Stimulated activated CD4-positive, alpha-beta T cell treated with anti-CD3 and anti-CD28 coated beads, Interleukin-4, amount 100 ng/mL, for 48 hours (primary cell): ENCODE measurements at places on chromosomes 2 and 18.

GRCh38 chr2:160427629-160428404 is 65.8 kb downstream of the RBMS1 start:
- no peak for DNase-seq

DNA sequence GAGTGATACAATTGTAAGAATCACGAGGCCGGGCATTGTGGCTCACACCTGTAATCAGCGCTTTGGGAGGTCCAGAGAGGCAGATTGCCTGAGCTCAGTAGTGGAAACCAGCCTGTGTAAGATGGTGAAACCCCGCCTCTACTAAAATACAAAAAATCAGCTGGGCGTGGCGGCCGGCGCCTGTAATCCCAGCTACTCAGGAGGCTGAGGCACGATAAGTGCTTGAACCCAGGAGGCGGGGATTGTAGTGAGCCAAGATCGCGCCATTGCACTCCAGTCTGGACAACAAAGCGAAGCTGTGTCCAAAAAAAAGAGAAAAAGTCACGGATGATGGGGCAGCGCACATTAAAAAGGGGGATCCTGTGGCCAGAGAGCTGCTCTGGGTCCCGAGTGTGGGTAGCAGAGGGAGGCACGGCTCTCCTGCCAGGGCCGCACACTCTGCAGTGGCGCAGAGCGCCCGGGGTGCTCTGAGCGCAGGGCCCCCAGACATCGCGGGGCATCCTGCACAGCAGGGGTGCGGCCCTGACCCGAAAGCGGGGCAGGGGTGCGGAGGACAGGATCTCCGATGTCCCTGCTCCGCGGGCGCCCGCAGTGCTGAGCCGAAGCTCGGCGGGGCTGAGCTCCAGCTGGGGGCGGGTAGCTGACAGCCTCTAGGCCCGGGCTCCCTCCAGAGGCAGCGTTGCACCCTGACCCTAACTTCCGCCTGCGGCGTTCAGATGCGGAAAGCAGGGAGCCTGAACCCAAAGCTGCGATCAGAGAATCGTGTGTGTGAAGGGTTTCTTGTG is 30.4 kb upstream of the RAB6D start:
- peak; percentile 16 for DNase-seq

DNA sequence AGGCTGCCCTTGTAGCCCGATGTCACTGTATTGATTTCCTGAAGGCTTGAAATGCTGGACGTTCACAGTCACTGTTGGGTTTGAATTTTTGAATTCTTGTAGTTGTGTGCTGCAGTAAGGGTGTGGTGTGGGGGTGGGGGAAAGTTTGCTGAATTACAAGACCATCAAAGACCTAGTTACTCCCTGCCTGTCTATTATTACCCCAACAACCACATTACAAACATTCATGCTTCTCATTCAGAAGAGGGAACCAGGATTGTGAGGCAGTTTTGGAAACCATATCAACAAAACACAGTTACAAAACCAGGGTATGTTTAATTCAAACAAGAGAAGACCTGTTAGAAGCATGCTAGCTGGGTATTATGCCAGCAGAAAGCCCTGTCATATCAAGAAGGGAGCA is 85.8 kb downstream of the CLHC1 start:
- DNase-seq = no peak

- DNase-seq = no peak
These were observed 187.9 kb downstream of the NEDD4L start for GRCh38 chr18:58231930-58232329.

DNA sequence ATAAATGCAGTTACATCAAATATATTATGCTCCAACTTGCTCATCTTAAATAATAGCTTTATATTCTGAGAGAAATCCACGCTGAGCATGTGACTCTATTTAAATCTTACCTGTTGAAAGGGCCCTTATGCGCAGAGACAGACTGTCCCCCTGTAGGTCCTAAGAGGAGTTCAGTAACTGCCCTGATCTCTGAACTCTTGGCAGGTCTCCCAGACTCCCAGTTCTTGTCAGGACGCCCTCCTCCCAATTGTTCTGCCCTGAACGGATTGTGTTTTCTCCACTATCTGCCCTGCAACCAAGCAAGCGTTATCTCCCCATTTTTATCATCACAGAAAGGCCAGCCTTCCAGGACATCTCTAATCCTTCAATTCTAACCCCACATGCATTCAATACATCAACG is 954.6 kb downstream of the TSN start:
- no peak for DNase-seq

DNA sequence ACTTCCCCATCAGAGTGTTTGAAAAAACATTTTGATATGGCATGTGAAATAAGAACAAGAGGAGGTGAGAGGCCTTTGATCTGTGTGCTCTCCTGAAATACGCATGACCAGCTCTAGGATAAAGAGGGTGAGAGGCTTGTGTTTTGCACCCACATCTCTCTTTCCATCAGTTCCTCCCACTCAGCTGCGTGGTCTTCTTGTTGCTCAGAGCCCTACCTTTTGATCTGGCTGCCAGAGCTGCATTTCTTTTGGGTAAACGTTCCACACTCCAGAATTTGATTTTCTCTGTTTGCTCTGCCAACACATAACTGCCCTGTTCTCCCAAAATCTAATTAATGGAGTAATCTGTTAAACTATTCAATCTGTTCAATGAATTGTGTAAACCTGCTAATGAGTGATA is 72.0 kb upstream of the FN1 start:
- no peak for DNase-seq

DNA sequence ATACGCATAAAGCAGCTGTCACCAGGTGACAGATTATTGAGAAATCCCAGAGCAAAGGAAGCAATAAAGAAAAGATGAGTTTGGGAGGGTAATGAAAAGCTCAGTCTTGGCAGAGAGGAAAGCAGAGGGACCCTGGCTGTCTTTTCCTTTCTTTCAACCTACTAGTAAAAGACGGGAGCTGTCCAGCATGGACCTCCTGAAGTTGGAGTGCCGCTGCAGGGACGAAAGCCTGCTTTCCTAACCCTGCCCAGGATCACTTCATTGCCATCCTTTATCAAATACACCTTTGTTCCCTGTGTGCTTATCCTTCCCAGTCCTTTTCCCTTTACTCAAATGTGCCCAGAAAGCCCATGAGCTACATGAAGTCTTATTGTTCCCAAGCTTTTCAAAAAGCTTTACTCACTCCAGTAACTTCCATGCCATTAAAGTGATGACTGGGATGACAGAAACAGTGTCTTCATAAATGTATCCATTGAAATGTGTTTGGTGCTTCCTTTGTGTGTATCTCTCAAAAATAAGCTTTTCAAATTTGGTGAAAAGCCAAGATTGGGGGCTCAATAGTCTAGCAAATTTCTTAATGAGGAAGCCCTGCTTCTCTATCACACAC is 3.7 kb upstream of the SPR start:
- peak; percentile 29 for DNase-seq

DNA sequence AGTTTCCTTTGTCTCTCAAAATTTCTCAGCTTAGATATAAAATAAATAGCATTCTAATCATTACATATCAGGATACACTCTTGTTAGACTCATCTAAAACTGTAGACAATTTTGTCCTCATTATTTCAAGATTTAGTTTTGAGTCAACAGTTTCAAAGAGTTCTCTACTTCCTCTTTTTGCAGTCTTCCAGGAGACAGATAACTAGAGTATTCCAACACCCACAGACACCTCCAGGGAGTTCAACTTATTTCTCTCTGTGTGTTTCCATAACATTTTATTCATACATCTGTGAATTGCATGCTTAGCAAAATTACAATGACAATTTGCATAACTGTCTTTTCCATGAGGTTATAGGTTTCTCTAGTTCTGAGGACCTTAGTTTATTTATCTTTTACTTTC is 166.6 kb upstream of the HNMT start:
- DNase-seq = no peak

- no peak for DNase-seq
These were observed 45.3 kb upstream of the CCBE1 start for GRCh38 chr18:59742325-59743111.

DNA sequence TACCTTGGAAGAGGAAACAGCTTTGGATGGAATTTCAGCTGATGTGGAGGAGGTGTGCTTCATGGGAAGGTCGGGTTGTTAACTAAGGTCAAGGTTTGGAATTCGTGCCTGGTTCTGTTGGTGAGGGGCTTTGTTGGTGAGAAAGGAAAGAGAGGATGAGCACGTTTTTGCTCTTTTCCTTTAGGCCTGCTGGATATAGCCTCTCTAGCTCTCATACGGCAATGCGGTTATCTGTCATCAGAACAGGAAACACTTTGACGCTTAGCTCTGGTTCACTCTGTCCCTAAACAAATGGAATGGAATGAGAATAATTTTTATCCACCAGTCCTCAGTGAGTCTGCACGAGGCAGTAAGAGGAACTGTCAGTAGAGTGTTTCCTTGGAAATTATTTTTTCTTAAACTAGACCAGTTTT is 169.7 kb upstream of the NOSTRIN start:
- no peak for DNase-seq

GRCh38 chr18:72542342-72542741 is 1.8 kb downstream of the CBLN2 start:
- DNase-seq = no peak

- DNase-seq = no peak
These were observed 21.9 kb downstream of the PPP3R1 start for GRCh38 chr2:68230241-68231060.
